ENCODE measurements at places on chromosomes 3 and 15.

DNA sequence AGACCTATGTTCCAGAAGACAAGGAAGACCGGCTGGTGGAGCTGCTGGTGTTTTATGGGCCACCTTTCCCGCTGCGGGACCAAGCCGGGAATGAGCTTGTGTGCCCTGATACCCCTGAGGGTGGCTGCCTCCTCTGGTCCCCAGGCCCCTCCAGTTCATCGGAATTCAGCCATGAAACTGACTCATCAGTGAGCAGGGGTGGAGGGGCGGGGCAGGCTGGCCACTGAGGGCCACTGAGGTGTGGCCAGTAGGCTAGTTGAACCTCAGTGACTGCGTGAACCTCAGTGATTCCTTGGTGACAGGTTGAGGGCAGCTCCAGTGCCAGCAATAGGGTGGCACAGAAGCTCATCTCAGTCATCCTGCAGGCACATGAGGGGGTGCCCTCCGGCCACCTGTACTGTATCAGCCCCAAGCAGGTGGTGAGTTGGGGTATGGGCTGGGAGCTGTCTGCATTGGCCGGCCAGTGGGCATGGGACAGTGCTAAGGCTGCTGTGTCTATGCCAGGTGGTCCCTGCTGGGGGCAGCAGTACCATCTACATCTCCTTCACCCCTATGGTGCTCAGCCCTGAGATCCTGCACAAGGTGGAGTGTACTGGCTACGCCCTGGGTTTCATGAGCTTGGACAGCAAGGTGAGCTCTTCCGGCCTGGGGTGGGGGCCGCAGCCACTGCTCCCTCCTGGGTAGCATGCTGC is 20.3 kb downstream of the ACAA1 start:
- no peak for DNase-seq

- no peak for DNase-seq
These were observed 18.3 kb downstream of the ZIC4 start for GRCh38 chr3:147387885-147388699.

GRCh38 chr3:50494126-50494525 is 9.3 kb downstream of the CACNA2D2 start:
- DNase-seq: no peak

GRCh38 chr3:13248640-13249039 is 171.5 kb downstream of the NUP210 start:
- no peak for DNase-seq

DNA sequence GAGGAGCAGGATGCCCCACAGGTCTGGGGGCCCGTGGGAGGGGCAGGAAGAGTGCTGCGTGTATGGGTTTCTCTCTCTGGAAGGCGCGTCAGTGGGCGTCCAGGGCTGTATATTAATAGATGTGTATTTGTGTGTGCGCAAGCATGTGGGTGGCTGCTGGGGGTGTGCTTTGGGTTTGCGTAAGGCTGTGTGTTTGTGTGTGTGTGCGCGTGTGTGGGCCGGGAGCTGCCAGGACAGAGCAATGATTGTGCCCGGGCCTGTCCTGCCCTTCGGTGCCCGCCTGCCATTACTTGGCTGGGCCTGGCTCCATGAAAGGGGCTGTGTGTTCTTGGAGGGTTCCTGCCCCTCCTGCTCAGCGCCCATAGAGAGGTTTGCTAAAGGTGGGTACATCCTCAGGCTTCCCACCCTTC is 16.3 kb downstream of the CSPG4 start:
- no peak for DNase-seq

- no peak for DNase-seq
These were observed 86.4 kb downstream of the WDR76 start for GRCh38 chr15:43913026-43913780.

GRCh38 chr3:57939775-57940174 is 68.4 kb upstream of the FLNB start:
- no peak for DNase-seq

GRCh38 chr15:47473832-47474231 is 243.5 kb upstream of the SEMA6D start:
- no peak for DNase-seq

DNA sequence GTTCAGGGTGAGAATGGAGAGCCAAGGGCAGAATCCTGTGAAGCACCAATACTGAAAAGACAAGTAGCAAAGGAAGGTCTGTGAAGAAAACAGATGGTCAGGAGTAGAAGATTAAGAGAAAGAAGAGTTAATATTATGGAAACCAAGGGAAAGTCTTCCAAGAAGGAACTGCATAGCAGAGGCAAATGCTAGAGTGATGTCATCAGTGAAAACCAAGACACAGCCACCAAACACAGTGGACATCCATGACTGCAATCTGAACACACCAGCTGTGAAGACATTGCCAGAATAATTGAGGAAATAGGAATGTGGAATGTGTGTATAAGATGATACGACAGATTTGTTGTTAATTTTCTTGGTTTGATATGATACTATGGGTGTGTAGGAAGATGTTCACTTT is 26.8 kb upstream of the ZBTB38 start:
- DNase-seq: no peak

DNA sequence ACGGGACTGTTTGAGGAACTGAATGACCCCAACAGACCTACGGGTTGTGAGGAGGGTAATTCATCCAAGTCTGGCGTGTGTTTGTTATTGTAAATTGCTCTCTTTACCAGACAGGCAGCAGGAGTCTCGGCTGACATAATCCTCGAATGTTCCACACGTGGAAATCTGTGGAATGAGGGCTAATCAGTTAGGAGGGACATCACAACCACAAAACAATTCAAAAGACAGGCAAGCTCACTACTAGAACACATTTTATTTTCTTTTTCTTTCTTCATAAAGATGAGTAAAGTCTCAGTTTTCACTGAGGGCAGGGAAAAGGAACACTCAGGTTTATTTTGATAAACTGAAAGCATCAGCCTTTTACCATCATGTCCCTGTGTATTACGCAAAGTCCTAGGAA is 53.8 kb downstream of the GRK7 start:
- DNase-seq: no peak

- no peak for DNase-seq
These were observed 87.2 kb upstream of the NMNAT3 start for GRCh38 chr3:139764936-139765335.

GRCh38 chr15:81011593-81011992 is 10.9 kb downstream of the TLNRD1 start:
- DNase-seq: no peak

DNA sequence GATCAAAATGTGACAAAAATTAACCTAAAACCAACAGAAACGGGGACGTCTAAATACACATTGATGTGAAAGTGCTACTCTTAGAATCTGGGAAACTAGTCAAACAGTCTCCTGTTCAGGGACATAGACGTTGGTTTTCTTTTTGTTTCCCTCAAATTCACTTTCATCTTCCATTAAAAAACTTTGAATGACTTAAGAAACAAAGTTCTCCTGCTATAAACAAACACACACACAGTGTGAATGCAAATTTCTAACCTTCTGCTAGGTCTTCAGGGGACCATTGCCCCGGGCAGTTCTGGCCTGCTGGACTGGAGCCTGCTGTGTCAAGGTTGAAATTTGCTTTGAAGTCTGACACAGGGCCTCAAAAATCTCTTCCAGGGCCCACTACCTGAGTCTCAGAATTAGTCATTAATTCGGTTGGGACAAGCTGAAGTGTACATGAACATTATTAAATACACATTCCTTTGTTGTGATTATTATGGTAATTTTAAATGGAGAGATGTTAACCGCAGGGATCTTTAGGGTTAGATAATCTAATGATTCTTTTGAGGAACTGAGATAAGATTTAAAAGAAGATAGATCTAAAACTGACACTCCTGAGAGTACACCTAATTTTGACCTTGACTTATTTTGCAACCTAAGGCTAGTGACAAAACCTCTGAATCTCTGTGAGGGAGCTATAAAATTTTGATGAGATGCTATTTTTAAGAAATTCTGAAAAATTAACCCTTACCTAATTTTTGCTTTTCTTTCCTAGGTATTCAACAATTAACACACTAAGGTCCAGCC is 1260.4 kb downstream of the ROBO1 start:
- no peak for DNase-seq

- no peak for DNase-seq
These were observed 13.8 kb downstream of the EPB42 start for GRCh38 chr15:43207024-43207423.

DNA sequence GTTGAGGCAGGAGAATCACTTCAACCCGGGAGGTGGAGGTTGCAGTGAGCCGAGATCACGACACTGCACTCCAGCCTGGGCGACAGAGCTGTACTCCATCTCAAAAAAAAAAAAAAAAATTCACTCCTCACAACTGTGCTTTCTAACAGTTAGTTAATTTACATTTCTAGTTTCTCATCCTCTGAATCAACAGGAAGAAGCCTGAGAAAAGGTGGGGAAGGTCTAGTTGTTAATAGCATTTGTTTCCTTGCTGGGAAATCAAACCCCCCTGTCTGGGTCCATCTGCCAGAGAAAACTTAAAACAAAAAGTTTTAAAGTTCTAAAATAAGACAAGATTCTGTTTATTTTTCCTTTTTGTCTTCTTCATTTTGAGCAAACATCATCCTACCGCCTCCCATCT is 62.3 kb downstream of the TMEM39A start:
- no peak for DNase-seq

- no peak for DNase-seq
These were observed 843.4 kb upstream of the DPPA4 start for GRCh38 chr3:110180733-110181132.

DNA sequence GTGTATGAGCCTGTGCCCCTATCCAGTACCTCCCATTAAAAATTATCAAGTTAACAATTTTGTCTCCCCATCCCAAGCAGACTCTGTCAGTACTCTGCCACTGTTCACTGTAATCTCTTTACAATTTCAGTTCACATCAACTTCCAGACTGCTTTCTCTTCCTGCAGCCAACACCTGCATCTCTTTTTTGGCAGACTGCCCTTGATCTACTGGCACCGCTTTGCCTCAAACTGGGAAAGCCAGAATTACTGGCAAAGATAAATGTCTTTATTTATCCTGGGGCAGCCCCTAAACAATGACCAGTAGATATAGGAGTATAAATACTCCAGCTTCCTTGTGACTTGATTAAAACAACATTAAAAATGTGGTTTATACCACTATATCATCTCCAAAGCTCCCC is 494.1 kb downstream of the ZNF385D start:
- DNase-seq: no peak

- DNase-seq: no peak
These were observed 85.8 kb downstream of the THBS1 start for GRCh38 chr15:39666677-39667076.

DNA sequence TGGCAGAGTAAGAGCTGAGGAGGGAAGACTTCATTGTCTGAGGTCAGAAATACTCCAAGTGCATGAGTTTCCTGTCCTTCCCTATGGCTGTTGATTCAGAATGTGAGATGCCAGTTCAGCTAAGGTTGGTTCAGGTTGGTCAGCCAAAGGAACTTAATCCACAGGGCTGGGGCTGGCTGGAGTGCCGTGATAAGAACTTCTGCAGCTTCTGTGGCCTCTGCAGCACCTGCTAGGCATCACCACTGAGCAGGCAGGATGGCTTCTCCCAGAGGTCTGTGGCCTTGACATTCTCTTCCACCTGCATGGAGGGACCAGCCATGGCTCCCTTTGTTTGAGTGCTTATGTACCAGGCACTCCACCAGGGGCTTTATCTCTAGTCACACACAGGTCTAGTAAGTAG is 109.5 kb upstream of the PLXNA1 start:
- no peak for DNase-seq

GRCh38 chr3:35772381-35773015 is 133.2 kb downstream of the ARPP21 start:
- DNase-seq: no peak

DNA sequence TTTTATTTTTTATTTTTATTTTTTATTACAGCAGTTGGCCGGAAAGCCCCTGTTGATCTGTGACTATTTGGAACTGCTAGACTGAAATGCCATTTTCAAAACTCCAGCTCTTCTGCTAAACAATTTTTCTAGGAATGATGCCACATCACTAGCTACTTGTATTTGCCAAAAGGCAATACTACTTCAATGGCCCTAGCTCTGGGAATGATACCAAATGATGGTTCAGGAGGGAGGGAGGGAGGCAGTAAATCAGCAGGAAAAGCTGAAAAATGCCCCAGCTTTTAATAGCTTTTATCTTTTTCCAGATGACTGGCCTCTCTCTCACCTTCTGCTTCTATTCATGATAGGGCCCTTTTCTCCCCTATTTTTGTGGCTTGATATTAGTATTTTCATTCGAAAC is 2.6 kb upstream of the CHL1 start:
- no peak for DNase-seq

DNA sequence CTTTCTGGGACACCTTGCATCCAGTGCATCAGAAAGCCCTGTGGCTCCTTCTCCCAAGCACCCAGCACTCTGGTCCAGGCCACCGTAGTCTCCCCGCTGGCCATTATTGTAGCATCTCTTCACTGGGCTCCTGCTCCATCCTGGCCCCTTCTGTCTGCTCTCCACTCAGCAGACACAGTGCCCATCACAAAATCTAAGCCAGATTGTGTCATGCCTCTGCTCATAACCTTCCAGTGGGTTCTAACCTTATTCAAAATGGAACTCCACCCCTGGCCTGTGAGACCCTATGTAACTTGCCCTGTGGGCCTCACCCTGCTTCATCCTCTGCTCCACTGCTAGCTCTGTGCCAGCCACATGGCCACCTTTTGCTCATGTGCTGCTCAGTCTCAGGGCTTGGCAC is 31.7 kb upstream of the PRR23E start:
- DNase-seq: no peak

- no peak for DNase-seq
These were observed 115.8 kb downstream of the EPHA3 start for GRCh38 chr3:89223188-89223587.

DNA sequence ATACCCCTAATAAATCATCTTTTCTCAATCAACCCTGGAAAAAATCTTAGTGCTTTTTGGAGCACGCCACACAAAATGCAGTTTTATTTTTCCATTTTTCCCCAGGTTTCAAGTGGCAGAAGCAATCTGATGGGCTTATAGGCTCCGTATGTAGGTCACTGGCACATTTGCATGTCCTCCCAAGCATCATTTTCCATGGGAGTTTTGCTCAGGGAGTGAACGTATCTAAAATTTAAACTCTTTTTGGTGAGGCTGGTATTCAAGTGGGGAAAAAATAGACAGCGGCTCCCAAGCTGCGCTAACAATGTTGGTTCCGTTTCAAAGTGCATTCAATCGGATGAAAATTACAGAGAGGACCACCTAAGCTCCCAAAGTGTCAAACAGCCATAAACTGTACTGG is 233.4 kb downstream of the MEX3B start:
- DNase-seq: no peak

- no peak for DNase-seq
These were observed 9.3 kb upstream of the IL1RAP start for GRCh38 chr3:190504354-190505125.

- peak; percentile 32 for DNase-seq
These were observed 32.6 kb downstream of the RBM5 start for GRCh38 chr3:50121072-50122032.

- no peak for DNase-seq
These were observed 140.6 kb downstream of the EEFSEC start for GRCh38 chr3:128293930-128294329.

DNA sequence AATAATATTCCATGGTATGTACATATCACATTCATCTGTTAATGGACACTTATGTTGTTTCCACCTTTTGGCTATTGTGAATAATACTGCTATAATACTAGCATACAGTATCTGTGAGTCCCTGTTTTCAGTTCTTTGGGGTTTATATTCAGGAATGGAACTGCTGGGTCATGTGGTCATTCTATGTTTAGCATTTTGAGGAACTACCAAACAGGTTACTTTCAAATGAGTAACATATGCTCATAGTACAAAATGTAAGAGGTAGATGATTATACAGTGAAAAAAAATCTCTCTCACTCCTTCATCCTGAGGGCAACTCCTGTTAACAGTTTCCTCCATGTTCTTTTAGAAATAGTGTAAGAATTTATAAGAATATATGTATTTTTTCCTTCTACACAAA is 162.2 kb downstream of the PLD1 start:
- DNase-seq: no peak

GRCh38 chr3:129975705-129976048 is 1.2 kb downstream of the TRH start:
- DNase-seq: no peak
